ENCODE measurements at places on chromosomes 4 and X.

GRCh38 chrX:431056-431455 is 44.3 kb upstream of the PPP2R3B start:
- no peak for DNase-seq

- no peak for DNase-seq
Observed at GRCh38 chr4:48787056-48787455, 7.0 kb upstream of the FRYL start.

DNA sequence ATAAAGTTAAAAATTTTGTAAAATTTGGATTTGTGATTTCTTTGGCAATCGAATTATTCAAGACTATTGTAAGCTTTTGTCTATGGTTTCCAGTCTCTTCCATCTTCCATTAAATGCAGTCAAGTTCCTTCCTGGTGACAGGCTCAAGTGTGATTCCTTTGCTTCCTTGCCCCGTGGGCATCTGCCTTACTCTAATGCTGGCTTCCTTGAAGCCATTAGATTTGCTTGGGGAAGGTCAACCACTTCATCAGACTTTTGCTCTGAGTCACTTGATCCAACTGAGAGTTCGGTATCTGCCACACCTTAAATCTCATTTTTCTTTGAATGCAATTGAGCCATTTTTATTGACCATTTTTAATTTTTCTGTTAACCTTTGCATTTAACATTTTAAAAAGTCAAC is 648.8 kb downstream of the SPOCK3 start:
- DNase-seq = no peak

DNA sequence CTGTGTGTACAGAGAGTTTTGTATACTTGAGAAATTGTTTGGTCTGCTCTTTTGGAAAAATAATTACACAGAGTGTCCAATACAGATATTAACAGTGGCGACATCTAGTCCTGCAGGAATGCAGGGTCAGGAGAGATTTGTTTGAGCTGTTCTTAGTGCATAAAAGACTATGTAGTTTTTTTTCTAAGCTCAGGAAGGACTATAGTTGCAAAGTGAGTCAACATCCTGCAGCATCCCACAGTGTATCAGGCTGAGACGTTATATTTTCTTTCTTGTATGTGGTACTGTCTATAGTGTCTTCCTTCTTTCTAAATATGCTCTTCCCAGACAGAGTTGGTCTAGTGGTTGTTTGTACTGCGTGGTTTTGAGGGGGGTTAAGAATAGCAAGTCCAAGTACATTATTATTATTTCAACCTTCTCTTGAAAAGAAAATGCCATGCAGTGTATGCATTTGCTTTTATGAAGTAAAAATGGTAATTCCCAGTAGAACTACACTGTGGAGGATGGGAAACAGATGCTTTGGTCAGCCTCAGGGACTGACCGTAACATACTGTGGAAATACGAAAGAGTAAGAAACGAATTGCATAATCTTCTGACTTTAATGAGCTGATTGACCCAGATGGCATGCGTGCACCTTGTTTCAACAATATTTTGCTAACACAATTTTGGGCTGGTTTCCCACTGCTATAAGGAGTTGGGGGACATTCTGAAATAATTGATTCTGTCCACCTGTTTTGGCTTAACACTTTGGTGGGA is 67.4 kb downstream of the DMP1 start:
- DNase-seq = no peak

DNA sequence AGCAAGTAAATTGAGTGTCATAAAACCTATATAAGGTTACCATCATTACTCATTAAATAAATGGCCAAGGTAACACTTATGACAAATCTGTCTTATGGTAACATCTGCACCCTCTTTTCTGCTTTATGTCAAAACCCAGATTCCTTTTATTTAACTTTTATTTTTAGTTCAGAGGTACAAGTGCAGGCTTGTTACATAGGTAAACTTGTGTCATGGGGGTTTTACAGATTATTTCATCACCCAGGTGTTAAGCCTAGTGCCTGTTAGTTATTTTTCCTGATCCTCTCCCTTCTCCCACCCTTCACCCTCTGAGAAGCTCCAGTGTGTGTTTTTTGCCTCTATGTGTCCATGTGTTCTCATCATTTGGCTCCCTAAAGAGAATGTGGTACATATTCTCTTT is 930.7 kb downstream of the CCSER1 start:
- DNase-seq = no peak

DNA sequence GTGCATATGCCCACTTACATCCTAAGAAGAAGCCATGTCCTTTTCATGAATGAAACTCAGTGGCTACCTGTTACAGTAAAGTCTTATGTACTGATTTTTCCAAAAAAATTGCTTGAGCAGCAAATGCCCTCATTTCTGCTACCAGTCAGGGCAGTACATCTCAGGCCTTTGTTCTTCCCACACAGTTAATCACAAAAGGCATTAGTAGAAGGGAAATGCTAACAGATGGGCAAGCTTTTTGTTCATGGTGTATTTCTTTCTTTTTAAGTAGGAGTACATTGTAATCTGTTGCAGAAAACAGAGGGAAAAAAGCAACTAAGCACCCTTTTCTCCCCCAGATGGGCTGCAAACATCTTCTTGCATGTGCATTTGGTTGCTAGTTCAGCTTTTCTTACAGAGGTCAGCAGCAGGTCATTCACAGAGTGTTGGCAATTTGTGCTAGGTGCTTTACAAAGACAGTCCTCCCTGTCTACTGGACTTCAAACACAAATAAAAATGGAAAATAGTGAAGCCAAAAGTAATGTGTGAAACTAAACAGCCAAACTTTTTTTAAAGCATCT is 373.4 kb downstream of the PRDM5 start:
- DNase-seq = no peak

DNA sequence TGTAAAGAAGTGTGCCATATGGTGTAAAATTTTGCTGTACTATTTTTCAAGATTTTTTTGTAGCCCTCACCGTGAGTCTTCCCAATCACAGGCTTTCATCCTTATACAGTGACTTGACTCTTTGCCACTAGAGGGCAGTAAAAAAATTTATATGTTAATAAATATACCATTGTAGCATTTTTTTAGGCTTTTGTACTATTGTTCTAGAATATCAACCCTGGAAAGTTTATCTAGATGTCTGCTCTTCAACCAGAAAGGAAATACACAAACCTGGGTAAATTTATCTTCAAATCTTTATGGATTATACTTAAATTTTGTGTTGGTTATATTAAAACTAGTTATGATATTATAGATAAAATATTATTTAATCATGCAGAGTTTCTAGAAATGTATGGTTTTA is 235.3 kb downstream of the TENM3 start:
- DNase-seq = no peak

GRCh38 chr4:85650908-85651307 is 176.0 kb downstream of the ARHGAP24 start:
- no peak for DNase-seq

- no peak for DNase-seq
Observed at GRCh38 chrX:41303013-41303412, 30.9 kb upstream of the DDX3X start.

DNA sequence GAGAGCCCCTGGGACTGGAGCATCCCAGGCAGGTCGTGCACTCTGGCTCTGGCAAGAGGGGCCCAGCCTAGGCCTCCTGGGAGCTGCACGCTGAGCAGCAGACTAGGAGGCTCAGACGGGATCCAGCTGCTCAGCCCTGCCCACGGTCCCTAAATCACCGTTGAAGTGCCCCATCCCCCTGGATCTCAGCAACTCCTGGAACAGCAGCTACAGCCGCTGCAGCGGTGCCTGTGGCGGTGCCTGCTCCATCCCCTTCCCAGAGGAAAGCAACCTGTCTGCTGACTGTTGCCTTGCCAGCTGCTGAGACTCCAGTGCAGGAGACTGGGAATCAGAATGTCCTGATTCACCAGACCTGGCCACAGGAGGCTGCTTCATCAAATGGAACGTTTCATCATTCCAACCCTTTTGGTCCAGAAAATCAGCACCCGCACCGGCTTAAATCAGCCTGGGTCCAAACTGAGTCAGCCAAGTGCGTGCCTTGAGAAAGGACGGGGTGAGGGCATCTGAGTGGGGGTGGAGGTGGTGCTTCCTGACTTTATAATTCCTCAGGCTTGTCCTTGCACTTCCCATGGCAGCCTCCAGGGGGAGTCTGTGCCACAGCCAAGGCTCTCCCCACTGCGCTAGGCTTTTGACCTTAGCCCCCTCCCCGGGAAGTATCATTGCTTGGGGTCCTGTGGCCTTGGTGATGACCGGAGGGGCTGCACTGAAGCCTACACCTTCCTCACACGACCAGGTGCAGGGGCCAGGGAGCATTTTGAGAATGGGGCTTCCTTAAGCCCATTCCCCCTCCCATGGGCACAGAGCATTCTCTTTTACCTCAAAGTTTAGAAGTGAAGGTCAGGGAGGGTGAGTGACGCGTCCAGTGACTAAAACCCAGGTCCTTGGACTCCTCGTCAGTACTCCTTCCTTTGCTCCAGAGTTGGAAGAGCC is 6.5 kb downstream of the ZNF185 start:
- DNase-seq = no peak
